Stimulated activated CD4-positive, alpha-beta T cell treated with anti-CD3 and anti-CD28 coated beads, Interleukin-1b, Interleukin-23, amount 100 ng/mL, for 4 hours (primary cell): ENCODE measurements at places on chromosomes 1 and 21.

DNA sequence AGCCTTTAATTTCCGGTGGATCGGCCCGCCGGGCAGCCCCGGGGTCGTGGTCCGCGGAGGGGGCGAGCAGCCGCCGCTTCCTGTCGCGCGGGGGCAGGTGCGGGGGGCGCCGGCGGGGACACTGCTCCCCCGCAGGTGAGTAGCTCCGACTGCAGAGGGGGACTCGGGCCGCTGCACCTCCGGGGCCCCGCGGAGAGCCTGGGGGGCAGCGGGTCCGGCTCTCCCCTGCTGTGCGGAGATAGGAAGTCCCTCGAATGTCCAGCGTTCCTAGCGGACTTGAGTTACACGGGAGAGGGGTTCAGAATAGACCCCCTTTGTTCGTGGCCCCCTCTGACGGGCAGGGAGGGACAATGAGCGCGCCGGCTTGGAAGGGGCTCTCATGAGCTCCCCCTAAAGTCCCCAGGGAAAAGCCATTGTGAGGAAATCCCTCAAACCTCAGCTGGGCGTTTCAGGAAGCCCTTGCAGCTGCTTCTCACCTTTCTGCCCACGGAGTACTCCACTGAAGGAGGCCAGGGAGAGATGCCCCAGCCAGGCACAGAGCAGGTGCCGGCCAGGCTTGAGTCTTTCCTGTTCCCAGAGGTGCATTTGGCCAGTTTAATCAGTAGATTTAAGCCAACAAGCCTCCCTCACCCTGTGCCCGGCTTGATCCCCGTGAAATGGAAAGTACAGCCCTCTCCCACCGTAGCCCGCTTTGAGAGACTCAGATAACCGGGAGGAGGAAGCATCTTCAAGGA is 925 bp downstream of the PDE9A start:
- DNase-seq: no peak

- DNase-seq: no peak
These were observed 8.2 kb upstream of the DENND1B start for GRCh38 chr1:197783510-197783948.

DNA sequence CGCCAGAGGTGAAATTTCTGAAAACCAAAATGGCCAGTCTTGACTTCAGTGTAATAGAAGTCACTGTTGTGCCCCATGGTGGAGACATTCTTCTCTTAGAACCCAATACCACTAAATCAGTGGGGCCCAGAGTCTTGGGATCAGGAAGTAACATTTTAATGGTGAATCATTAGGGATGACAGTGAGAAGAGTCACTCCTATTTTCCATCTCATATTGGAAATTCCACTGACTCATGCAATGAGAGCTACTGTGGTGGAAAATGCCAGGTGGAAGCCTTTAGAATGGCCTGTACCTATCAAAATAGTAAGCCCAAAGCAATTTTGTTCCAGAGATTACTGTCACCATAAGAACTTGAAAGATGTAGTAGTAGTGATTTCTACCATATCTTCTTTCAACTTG is 20.6 kb upstream of the PPM1J start:
- no peak for DNase-seq

- no peak for DNase-seq
These were observed 4.9 kb upstream of the PROX1 start for GRCh38 chr1:213982672-213983492.

DNA sequence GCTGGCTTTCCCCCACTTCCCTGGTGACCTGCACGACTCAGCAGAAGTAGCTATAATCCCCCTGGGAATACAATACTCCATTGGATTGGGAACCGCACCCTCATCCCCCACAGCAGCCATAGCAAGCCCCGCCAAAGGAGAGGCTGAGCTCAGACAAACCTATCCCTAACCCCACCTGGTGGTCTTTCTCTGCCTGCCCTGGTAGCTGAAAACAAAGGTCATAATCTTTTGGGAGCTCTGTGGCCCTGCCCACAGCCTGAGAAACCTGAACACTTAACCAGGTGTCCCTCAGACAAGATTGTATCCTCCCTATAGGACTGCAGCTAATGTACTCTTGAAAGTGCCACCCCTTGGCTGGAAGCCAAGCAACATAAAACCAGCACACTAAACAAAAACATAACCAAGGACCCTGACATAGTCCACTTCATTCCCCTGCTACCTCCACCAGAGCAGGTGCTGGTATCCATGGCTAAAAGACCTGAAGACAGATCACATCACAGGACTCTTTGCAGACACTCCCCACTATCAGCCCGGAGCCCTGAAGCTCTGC is 71.6 kb upstream of the RUNX1 start:
- DNase-seq: no peak
